ENCODE measurements at places on chromosomes 6 and 20.

DNA sequence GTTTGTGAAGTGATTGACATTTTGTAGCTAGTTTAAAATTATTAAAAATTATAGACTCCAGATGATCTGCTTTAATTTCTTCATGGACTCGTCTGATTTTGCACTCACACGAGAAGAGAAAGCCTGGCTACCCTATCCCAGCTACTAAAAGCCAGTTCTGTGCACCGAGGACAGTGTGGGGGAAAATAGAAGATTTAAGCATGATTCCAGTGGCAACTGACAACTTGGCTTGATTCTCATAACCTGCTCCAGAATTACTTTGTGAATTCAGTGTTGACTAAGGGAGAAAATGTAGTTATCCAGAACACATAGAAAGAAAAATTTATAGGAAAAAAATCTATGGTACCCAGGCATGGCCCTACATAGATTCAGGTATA, 88.7 kb downstream of the SNAP25 start:
- no peak for DNase-seq

- DNase-seq = no peak
Observed at GRCh38 chr6:138239774-138240173, 21.5 kb upstream of the PBOV1 start.

- no peak for DNase-seq
Observed at GRCh38 chr6:25227854-25228253, 51.3 kb upstream of the CARMIL1 start.

DNA sequence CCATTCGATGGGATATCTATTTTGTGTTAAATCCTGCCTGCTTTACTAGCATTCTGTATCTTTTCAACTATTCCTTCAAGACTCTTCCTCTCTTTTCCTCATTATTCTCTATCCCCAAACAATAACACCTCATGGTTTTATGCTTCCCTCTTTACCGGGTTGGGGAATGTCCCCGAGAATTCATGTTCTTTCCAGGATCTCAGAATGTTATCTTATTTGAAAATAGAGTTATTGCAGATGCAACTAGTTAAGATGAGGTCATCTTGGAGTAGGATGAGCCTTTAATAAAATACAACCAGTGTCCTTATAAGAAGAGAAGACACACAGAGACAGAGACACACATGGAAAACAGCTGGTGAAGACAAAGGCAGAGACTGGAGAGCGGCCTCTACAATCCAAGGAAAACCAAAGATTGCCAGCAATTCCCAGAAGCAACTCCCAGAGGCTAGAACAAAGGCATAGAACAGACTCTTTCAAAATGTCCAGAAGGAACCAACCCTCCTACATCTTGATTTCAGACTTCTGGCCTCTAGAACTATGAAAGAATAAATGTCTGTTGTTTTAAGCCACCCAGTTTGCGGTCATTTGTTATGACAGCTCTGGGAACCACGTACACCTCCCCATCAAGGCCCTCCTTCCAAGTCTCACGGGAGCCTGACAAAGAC, 126.8 kb upstream of the TNFAIP3 start:
- no peak for DNase-seq

DNA sequence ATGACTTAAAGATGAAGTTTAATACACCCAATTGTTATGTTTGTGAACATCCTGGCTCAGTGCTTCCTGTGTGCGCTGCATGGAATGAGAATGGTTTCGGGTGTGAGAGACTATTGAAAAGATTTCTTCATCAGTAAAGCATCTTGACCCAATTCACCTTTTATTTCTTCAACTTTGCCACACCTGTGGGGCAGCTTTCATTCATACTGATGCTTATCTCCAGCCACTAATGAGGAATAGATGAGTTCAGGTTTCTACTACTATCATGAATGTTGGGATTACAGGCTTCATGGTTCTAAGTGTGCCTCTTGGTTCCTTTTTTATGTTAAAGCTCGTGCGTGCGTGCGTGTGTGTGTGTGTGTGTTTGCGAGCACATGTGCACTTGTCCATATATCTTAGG, 373.7 kb upstream of the SOX4 start:
- DNase-seq = no peak

DNA sequence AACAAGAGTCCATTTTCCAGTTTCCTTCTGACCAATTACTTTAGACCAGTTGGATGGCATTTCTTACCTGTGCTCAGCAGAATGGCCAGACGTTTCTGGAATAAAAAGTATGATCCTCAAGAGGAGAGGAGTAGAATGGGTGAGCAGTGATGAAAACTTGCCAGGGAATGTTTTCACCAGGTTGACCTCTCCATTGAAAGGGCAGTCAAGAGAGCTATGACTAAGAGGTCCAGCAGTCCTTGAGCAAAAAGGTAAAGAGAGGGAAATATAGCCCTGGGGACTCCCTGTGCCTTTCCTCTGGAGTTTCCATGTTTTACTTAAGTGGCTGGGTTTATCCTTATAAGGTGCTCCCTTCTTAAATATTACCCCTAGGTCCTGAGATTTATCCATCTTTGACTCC, 210.9 kb downstream of the TBX18 start:
- no peak for DNase-seq

DNA sequence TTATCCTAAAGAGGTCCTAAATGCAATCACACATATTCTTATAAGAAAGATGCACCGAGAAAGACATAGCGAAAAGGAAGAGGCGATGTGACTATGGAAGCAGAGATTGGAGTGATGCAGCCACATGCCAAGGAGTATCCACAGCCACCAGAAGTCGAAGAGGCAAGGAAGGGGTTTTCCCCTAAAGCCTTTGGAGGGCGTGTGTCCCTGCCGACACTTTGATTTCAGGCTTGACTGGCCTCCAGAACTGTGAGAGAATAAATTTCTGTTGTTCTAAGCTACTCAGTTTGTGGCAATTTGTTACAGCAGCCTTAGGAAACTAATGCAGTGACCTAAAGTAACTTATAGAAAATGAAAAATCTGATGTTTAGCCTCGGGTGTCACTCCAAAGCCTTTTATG, 179.5 kb upstream of the CITED2 start:
- DNase-seq = no peak

GRCh38 chr6:147430811-147431210, 77.7 kb upstream of the SAMD5 start:
- DNase-seq = no peak

- no peak for DNase-seq
Observed at GRCh38 chr6:24768361-24768760, 6.4 kb upstream of the GMNN start.

DNA sequence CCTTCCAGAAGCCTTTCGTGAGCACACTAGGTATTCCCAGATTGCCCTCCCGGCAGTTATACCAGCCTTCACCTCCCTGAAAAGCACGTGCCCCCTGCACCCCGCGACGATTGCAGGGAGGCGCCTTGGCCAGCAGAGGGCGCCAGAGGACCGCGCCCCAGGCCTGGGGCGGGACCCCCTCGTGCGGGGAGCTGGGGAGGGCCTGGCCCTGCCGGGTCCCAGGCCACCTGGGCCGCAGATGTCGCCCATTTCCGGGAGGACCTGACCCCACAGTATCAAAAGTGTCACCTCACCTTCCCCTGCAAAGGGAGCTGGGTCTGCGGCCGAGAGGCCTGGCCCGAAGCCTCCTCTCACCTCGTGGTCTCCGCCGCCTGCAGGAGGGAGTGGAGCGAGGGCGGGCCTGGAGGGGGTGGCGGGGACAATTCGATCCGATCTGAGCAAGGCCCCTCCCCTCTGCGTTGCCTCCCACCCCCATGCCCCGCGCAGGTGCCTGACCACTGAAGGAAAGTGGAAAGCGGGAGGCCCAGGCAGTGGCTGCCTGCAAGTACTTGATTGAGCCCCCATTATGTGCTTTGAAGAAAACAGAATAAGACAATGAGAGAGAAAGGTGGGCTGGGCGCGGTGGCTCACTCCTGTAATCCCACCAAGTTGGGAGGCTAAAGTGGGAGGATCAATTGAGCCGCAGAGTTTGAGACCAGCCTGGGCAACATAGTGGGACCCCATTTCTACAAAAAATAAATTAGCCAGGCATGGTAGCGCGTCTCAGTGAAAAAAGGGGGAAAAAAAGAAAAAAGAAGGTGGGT, 3.5 kb upstream of the SNAI1 start:
- peak; percentile 86 for DNase-seq

GRCh38 chr20:3430376-3431069, 23.1 kb upstream of the DNAAF9 start:
- DNase-seq = no peak

GRCh38 chr6:73264446-73264845, 1.4 kb upstream of the KHDC1 start:
- DNase-seq = peak; percentile 48

DNA sequence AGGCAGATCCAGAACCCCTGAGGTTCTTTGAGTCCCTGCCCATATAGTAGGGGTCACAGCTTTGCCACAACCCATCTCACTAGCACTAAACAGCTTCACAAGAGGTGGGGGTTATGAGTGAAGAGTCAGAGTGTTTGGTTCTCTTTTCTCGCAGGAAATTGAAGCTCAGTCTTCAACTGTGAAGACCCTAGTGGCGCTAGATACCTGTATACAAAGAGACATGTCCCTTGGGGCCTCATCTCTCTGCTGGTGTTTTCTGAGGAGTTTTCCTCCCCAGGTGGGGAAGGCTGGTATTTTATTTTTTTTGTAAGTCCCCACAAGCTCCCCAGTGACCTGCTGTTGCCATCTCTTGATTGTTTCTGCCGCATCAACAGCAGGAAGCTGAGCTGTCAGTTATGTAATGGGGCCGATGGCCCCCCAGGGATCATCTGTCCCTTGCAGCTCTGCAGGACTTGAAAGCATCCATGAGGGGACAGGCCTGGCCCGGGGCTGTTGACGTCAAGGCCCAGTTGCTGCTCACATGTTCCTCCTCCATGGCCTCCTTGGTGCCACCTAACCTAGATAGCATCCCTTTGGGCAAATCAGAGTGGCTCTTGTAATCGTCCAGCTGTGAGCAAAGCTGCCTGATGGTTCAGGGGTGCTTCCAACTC, 23.1 kb downstream of the STK35 start:
- no peak for DNase-seq

GRCh38 chr6:142155895-142156757, 9.1 kb downstream of the VTA1 start:
- no peak for DNase-seq

GRCh38 chr6:16270178-16270794, 31.9 kb downstream of the GMPR start:
- no peak for DNase-seq

- DNase-seq = peak; percentile 28
Observed at GRCh38 chr6:53148684-53149083, at the start of gene GCM1. GCM1 (minus strand) TSS chr6:53148841; CDS start chr6:53145632, 3,209 bp downstream.

GRCh38 chr20:47220161-47220582, 136.3 kb downstream of the ZMYND8 start:
- peak; percentile 81 for DNase-seq

DNA sequence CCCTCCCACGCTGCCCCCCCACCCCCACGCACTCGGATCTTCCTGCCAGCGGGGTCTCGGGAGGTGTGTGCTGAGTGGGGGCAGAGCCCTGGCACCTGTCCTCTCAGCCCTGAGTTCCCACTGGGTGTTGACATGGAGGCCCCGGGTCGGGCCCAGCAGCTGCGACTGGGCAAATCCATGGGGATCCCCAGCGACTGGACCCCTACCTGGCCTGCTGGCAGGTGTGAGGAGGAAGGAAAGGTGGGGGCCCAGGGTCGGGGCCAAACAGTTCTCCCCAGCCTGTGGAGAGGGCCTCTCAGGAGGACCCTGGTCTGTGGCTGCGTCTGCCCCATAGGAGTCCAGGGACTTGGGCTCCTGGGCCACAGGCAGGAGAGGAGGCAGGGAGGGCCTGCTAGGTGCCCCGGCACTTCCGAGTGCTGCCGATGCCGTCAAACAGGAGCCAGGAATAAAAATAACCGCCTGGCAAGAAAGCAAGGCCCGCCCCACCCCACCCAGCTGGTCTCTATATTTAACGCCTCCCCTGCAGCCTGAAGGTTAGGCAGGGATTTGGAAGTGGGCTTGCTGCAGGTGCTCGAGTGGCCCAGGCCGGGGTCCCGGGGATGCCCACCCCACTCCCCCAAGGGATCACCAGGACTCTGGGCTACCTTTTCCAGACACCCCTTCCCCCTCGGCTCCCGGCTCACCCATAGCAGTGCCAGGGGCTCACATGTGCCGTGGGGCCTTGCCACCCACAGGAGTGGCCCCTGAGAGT, 1.4 kb upstream of the EEF1A2 start:
- peak; percentile 47 for DNase-seq

- peak; percentile 36 for DNase-seq
Observed at GRCh38 chr20:41169791-41170351, 32.5 kb downstream of the PLCG1 start.

DNA sequence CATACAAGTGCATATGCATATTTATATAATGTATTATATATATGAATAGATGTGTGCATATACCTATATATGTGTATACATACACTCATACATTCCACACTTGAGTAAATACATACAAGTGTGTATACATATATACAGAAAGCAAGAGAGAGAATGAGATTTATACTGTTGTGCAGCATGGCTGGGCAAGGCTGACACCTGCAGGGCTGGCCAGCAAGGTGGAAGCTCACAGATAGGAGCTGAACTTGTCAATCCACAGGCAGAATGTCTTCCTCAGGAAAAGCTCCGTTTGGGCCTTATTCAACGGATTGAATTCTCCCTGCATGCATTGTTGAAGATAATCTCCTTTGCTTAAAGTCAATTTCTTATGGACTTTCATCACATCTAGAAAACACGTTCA, 256.7 kb downstream of the ZNF217 start:
- DNase-seq = peak; percentile 38

DNA sequence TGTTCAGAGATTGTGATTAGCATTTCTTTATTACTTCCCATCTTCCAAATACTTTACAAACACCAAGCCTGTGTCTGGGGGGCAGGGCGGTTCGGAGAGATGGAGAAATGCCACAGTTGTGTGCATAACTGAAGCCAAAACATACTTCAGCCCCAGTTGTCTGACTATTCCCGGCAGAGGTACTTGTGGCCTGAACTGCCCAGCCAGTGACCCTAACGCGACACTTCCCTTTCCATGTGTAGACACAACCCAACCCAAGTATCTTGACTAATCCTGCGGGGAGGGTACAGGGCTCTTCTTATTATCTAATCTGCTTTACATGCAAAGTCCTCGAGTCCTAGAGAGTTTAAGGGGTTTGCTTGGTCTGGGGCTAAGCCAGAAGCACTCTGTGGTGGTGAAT, 46.2 kb downstream of the ISM1 start:
- DNase-seq = no peak

- no peak for DNase-seq
Observed at GRCh38 chr6:4732691-4733315, 43.4 kb upstream of the CDYL start.

GRCh38 chr6:53692172-53692571, 26.6 kb upstream of the KLHL31 start:
- DNase-seq = no peak

Measured in Caco-2 (cell line).